Chondrocyte (in vitro differentiated cells): ENCODE measurements at places on chromosomes 3 and 15. TPM values are rescaled to one million over a fixed set of nuclear protein-coding genes. Genes with fewer than 3 reads are reported as not detected.

- H3K27ac ChIP-seq = peak overlapping the region; percentile 29
- DNase-seq = no peak
- peaks cover 6% of the 10 kb centered on the region for H3K4me1 ChIP-seq
- no peaks in the 10 kb centered on the region for H3K27me3 ChIP-seq
- H3K36me3 ChIP-seq = peaks cover 6% of the 10 kb centered on the region
These were observed 534.5 kb upstream of the KCNMB2 start for GRCh38 chr3:178001670-178002101.

DNA sequence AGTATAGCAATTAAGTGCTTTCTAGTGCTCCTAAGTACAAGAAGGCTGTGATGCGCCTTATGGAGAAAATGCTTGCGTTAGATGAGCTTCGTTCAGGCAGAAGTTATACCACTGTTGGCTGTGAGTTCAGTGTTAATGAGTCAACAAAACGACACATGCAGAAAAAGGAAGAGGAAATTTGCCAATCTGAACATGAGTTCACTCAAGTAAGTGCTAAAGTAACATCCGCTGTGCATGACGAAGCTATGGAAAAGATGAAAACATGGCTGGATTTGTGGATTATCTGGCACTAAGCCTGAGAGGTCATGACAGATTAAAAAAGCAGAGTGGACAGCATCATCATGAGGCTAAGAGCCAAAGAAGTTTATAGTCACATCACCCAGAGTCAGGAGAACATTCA, 36.9 kb downstream of the SH3BP5 start:
- H3K4me1 ChIP-seq = peaks cover 16% of the 10 kb centered on the region
- H3K27me3 ChIP-seq = no peaks in the 10 kb centered on the region
- H3K4me3 ChIP-seq = no peak overlapping the region
- no peaks in the 10 kb centered on the region for H3K36me3 ChIP-seq
- DNase-seq = no peak

DNA sequence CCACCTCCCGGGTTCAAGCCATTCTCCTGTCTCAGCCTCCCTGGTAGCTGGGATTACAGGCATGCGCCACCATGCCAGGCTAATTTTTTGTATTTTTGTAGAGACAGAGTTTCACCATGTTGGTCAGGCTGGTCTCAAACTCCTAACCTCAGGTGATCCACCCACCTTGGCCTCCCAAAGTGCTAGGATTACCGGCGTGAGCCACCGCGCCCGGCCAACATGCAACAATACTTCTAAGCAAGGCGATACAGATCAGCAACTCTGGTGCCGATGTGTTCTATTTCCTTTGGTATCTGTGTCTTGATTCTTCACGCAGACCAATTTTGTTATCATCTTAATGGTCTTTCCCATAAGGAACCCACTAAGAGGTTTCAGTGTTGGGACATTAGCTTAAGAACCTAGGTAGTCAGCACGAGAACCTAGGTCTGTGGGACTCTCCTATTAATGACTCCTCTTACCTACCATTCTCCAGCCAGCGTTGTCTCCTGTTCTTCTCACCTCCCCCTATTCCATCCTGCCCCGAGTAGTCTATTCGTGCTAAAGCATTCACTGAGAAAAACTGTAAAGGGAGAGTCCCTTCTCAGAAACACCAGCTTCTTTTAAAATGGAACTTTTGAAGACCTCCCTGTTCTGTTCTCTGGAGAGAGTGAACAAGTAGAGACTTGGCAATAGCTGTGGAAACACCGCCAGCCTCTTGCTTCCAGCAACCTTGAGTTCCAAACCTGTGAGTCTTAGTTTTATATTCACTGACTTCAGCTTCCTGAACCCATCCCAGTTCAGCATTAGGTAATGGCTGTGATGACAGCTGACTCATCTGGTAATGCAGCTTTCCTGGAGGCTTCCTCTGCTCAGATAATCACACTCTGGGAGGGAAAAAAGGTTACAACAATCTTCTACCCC, 61.2 kb downstream of the TSC22D2 start:
- H3K36me3 ChIP-seq = peaks cover 7% of the 10 kb centered on the region

DNA sequence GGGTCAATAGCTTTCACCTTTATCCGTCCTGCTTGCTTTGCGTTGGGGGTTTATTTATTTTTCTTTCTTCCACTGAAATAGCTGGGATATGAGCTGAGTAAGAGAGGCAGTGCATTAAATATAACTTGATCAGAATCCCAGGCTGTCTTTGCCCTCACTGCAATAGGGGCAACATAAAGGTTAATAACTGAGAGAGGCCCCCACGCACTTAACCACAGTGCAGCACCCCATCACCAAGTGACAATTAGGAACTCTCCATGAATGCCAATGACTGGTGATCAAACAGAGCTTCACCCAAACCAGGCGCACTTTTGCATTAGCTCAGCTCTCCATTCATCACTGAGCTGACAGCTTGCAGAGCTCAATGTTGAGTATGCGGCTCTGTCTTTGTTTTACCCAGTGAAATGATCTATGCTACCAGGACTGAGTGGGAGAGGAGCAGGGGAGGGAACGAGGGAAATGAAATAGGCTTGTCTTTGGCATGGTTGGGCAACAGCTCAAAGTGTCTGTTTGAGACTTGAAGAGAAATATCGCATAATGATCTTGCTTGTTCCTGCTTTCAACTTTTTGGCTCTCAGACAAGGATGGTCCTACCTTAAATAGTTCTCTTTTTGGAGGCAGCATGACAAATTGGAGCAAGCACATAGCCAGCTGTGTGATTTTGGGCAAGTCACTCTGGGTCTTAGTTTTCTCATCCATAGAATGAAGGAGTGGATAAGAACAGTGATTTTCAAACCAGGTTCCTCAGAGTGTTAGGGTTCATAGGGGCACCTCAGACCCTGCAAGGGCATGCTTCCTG, 14.5 kb upstream of the GLCE start:
- peaks cover 2% of the 10 kb centered on the region for H3K36me3 ChIP-seq
- DNase-seq = no peak
- H3K4me1 ChIP-seq = peaks cover 7% of the 10 kb centered on the region
- peaks cover 23% of the 10 kb centered on the region for H3K27me3 ChIP-seq
- no peak overlapping the region for H3K4me3 ChIP-seq
- no peak overlapping the region for H3K27ac ChIP-seq

DNA sequence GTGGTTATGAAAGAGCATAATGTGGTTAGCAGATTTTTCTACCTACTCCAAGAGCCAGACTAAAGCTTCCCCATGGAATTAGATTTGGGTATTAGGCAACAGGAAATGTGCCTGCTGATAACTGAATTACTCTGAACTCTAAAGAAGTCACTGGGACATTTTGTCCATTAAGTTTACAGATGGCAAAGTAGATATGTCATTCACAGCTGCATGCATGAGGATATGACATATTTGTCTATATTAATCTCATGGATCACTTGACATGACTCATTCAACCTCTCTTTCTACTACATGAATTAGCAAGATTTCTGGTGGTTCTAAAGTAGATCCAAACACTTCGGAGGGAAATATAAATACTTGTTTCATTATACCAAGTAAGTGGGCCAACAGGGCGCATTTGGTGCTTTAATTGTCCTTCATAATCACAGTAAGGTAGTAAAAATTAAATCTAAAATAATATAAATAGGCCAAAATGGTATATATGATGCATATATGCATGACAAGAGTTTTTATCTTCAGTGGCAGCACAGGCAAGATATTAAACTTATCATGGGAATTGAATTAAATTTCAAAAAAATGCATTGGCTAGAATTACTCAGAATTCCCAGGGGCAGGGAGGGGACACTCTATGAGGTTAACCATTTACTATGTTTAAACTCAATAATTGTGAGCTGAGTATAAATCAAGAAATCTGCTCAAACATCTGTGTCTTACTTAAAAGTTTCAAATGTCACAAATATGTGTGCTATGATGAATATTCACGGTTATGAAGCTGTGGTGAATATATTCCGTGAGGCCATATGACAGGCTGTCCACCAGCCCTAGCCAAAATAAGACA, 365.3 kb upstream of the KCNMB2 start:
- H3K4me3 ChIP-seq = no peak overlapping the region
- H3K27ac ChIP-seq = peak overlapping the region; percentile 81
- H3K4me1 ChIP-seq = peaks cover 42% of the 10 kb centered on the region
- peaks cover 4% of the 10 kb centered on the region for H3K36me3 ChIP-seq
- H3K27me3 ChIP-seq = no peaks in the 10 kb centered on the region
- DNase-seq = no peak

DNA sequence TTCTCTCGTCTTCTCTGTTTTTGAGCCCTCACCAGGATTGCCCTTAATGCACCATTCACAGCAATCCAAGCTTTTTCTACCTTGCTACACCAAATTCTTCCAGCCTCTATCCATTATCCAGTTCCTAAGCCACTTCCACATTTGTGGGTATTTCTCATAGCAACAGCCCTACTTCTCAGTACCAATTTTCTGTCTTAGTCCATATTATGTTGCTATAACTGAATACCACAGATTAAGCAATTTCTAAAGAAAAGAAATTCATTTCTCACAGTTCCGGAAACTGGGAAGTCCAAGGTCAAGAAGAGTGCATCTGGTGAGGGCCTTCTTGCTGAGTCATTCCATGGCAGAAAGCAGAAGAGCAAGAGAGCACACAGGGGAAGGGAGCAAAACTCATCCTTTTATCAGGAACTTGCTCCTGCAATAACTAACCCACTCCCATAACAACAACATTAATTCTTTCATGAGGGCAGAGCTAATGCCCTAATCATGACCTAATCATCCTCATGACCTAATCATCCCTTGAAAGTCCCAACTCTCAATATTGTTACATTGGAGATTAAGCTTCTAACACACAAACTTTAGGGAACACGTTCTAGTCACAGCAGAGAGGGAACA, 9.7 kb upstream of the EIF1B start:
- no peak overlapping the region for H3K4me3 ChIP-seq
- peaks cover 3% of the 10 kb centered on the region for H3K36me3 ChIP-seq
- DNase-seq = no peak
- peaks cover 23% of the 10 kb centered on the region for H3K4me1 ChIP-seq
- peak overlapping the region; percentile 58 for H3K27ac ChIP-seq

GRCh38 chr15:22861161-22861560, 22.7 kb downstream of the NIPA2 start:
- H3K4me1 ChIP-seq = peaks cover 14% of the 10 kb centered on the region
- no peak for DNase-seq
- H3K4me3 ChIP-seq = no peak overlapping the region
- H3K36me3 ChIP-seq = peaks cover 40% of the 10 kb centered on the region
- no peaks in the 10 kb centered on the region for H3K27me3 ChIP-seq
- no peak overlapping the region for H3K27ac ChIP-seq

The ARL8B gene
- 50.7 to 65.8 TPM (median 61.6 TPM) in 3 replicates for total RNA-seq

The ARPIN gene
- 17.0 to 24.2 TPM (median 18.2 TPM) in 3 replicates for total RNA-seq

The FBXO40 gene
- 0.08 TPM in 1 of 3 replicates, not detected in the others for total RNA-seq

The UROC1 gene
- total RNA-seq = 0.15 TPM in 1 of 3 replicates, not detected in the others

The GOLGA8K gene
- total RNA-seq = 1.3 to 2.0 TPM (median 1.7 TPM) in 3 replicates

The GMNC gene
- 0.05 to 0.29 TPM in 2 of 3 replicates, not detected in the other for total RNA-seq

The FETUB gene
- not detected in 3 replicates for total RNA-seq
